ENCODE measurements at places on chromosomes 3 and 15.

DNA sequence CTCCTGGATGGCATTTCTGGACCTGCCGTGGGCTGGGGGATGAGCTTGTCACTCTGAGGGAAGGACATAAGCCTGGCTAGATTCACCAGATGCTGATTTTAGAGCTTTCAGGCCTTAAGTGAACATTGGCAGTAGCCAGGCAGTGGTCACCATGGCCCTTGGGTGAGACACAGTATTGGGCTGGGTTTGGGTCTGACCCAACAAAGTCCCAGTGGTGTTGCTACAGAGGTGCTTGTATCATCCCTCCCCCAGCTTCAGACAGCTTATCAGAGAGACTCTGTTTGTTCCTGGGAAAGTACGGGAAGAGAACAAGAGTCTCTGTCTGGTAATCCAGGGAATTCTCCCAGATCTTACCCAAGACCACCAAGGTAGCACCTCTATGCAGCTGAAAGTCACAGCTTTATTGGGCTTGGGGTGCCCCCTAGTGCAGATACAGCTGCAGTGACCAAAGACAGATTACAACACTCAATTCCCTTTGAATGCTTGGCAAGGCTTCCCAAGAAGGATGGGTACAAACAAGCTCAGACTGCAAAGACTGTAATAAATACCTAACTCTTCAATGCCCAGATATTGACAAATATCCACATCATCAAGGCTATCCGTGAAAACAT lies 9.8 kb upstream of the RUVBL1 start:
- DNase-seq = peak; percentile 38

DNA sequence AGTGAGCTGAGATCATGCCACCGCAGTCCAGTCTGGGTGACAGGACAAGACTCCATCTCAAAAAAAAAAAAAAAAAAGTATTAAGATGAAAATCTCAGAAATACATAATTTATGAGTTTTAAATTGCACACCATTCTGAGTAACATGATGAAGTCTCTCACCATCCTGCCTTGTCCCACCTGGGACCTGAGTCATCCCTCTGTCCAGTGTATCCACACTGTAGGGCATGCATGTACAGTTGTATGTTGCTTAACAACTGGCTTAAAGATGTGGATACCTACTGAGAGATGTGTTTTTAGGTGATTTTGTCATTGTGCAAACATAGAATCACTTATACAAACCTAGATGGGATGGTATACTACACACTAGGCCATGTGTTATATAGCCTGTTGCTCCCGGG lies 17.1 kb downstream of the ASB14 start:
- no peak for DNase-seq

DNA sequence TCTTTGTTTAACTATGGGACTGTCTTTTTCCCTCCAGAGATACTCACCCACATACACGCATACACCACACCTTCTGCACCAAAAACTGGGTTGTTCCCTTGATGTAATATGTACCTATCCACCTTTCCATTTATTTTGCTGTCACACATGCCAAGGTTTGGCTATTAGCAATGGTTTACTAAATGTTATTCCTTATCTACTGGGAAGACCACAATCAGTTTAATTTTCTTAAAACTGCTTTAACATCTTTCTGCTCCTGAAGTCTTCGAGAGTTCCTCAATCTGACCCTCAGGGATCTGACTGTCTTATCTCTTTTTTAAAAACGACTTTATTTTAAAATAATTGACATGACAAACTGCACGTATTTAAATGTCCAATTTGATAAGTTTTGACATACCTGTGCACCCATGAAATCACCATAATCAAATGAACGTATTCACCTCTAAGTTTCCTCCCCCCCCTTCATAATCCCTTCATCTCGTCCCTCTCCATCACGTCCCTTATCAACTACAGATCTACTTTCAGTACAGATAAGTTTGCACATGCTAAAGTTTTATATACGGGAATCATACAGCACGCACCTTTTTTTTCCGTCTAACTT lies 805 bp upstream of the TRPM7 start:
- no peak for DNase-seq

GRCh38 chr3:11954312-11954934 lies 49.8 kb upstream of the SYN2 start:
- no peak for DNase-seq

GRCh38 chr15:66496951-66497501 lies 536 bp downstream of the SNAPC5 start:
- no peak for DNase-seq

- DNase-seq = no peak
Observed at GRCh38 chr3:197820550-197821335, 29.7 kb downstream of the LRCH3 start.

DNA sequence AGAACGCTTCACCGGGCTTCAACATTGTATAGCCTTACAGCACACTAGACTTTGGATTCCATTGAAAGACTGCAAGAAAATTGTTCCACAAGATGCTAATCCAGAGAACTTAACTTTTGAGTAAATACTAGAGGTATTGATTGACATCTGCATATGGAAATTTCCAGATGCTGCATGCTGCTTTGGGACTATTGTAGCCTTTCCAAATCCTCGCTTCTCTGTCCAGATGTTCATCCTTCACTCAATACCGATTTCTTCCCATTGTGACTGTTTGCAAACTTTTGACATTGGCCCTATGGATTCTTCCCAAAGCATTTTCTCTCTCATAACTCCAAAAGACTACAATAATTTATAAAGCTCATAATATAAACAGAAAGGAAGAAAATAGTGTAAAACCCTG lies 41.4 kb downstream of the COL6A6 start:
- no peak for DNase-seq

GRCh38 chr15:66877477-66878271 lies 175.6 kb downstream of the SMAD6 start:
- DNase-seq = peak; percentile 55

GRCh38 chr15:88920186-88920891 lies 7.2 kb upstream of the MFGE8 start:
- no peak for DNase-seq

DNA sequence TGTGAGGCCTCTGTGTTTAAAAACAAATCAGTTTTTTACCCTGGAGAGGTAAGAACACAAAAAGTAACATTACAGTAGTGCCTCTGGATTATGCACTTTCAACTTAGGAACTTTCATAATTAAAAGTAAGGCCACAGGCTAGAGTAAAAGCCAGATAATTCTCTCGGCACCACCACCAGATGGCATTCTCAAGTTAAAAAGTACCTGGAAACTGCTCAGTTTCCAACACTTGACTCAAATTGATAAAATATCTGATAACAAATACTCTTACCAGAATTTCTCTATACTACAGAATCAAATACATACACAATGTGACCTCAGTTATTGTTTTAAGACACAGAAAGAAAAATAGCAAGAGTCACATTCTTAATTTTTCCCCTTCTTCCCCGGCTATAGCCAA lies 19.9 kb downstream of the SPICE1 start:
- no peak for DNase-seq

- no peak for DNase-seq
Observed at GRCh38 chr3:141147657-141148056, 84.0 kb upstream of the PXYLP1 start.

GRCh38 chr3:117103675-117104074 lies 394.1 kb downstream of the TUSC7 start:
- DNase-seq = no peak

GRCh38 chr3:16181361-16181760 lies 6.9 kb downstream of the GALNT15 start:
- peak; percentile 82 for DNase-seq

DNA sequence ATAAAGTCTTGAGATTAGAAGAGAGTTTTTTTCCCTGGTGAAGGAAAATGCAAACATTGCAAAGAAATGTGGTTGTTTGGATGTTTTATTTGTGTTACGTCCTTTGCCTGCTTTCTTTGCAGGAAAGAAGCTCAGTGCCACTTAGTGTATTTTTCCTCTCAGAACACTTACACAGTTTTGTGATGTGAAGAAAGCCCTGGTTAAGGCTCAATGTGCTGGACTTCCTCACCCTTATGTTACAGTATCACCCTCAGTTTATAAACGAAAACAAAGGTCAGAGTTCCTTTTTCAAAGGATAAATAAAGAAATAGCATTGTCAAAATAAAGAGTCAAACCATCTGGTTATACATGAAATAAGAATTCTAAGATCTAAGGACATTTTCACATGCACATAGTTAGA lies 45.9 kb downstream of the RNF13 start:
- DNase-seq = no peak

- no peak for DNase-seq
Observed at GRCh38 chr3:42053476-42053875, 37.7 kb upstream of the TRAK1 start.

DNA sequence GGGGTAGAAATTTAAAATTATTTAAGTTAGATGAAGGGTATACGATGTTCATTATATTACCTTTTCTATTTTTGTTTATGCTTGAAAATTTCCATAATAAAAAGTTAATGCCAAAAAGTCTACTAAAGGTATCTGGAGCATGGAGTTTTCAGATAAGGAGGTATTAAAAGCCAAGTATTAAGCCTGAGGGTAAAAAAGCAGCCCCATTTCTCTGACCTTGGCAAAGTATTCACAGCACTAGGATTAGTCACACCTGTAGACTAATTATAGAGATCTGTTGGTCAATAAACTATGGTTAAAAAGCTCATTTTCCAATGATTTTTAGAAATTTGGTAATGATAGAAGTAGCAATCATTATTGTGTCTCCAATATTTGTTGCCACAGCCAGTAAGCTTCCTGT lies 23.1 kb downstream of the XRN1 start:
- no peak for DNase-seq

DNA sequence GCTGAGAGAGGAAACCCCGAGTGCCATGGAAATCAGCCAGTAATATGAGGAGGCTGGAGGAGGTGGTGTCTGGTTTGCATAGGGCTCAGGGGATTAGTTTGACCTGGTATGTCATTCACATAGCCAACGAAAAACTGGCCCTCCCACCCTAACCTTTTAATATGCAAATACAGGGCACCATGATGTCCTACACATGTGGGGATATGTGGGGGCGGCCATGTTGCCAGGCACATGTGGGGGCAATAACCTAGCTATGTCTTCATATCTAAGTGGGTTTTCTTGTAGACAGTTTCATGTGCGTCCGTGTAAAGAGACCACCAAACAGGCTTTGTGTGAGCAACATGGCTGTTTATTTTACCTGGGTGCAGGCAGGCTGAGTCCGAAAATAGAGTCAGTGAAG lies 110.1 kb downstream of the MOBP start:
- DNase-seq = no peak

- no peak for DNase-seq
Observed at GRCh38 chr3:94405258-94406035, 342.6 kb downstream of the NSUN3 start.

- DNase-seq = no peak
Observed at GRCh38 chr15:35838424-35839111, 292.6 kb upstream of the DPH6 start.

DNA sequence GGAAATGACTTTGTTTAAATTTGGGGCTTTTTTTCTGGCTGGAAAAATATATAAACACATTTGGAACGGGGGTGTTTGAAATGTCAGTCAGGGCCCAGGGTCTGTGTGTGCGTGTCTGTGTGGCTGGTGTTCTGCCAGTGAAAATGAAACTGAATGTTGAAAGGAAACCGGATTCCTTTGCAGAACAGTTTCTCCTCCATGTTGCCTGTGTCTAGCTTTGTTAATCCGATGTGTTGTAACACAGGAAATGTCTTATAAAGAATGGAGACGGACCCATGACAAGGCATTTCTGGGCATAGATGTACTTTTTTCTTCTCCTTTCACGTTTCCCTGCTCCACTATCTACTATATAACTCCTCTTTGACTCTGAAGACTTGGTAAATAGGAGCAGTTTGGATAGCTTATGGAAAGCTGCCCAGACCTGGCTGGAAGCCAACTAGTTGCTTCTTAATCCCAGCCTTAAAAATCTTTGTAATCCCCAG lies 2.8 kb downstream of the SQOR start:
- peak; percentile 52 for DNase-seq

DNA sequence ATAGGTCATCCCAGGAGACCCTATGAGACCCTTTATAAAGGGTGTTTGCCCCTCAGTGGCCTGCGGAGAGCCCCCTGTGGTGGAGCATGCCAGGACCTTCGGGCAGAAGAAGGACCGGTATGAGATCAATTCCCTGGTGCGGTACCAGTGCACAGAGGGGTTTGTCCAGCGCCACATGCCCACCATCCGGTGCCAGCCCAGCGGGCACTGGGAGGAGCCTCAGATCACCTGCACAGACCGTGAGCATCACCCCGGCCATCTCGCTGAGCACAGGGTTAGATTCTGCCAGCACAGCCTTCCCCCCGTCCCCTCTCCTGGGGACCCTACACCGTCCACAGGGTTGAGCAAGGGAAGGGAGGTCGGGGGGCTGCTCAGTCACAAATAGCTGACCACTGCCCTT lies 21.6 kb downstream of the HAPLN3 start:
- DNase-seq = no peak

GRCh38 chr3:107988460-107989175 lies 102.2 kb downstream of the CD47 start:
- DNase-seq = peak; percentile 82

GRCh38 chr15:85289677-85290365 lies 90.6 kb upstream of the AKAP13 start:
- DNase-seq = peak; percentile 65

DNA sequence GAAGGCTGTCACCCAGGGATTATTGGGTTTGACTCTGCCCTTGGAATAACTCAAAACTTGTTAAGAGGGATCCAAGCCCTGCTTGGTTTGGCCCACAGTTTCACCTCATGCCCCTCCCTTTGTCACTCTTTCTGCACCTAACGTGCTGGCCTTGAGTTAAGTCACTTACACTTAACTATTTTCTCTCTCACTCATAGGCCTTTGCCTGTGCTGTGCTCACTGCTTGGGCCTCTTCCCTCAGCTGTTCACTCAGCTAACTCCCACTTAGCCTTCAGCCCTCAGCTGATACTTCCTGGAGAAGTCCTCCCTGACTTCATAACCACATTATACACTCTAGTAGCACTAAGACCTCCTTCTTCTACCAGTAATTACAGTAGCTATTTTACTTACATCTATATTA lies 133.3 kb downstream of the CMSS1 start:
- no peak for DNase-seq

- no peak for DNase-seq
Observed at GRCh38 chr3:192367616-192368015, 359.7 kb downstream of the FGF12 start.

- no peak for DNase-seq
Observed at GRCh38 chr15:38823263-38823662, 258.6 kb upstream of the RASGRP1 start.

- no peak for DNase-seq
Observed at GRCh38 chr15:96037584-96037983, 292.9 kb upstream of the NR2F2 start.

- DNase-seq = no peak
Observed at GRCh38 chr3:82633319-82633718, 871.9 kb upstream of the GBE1 start.

- no peak for DNase-seq
Observed at GRCh38 chr15:27990521-27991515, 108.3 kb downstream of the OCA2 start.

GRCh38 chr3:159817126-159817525 lies 171.5 kb upstream of the IL12A start:
- no peak for DNase-seq

GRCh38 chr3:116097226-116097625 lies 348.1 kb downstream of the LSAMP start:
- no peak for DNase-seq

GRCh38 chr3:135311699-135312098 lies 516.6 kb downstream of the EPHB1 start:
- DNase-seq = no peak

All from left cardiac atrium (tissue), 4 donors.